ENCODE measurements at places on chromosomes 16 and 17.

- DNase-seq = no peak
Measured at GRCh38 chr16:52114379-52114778, 432.6 kb downstream of the TOX3 start.

- DNase-seq = no peak
Measured at GRCh38 chr17:21249086-21249795, 4.0 kb downstream of the NATD1 start.

DNA sequence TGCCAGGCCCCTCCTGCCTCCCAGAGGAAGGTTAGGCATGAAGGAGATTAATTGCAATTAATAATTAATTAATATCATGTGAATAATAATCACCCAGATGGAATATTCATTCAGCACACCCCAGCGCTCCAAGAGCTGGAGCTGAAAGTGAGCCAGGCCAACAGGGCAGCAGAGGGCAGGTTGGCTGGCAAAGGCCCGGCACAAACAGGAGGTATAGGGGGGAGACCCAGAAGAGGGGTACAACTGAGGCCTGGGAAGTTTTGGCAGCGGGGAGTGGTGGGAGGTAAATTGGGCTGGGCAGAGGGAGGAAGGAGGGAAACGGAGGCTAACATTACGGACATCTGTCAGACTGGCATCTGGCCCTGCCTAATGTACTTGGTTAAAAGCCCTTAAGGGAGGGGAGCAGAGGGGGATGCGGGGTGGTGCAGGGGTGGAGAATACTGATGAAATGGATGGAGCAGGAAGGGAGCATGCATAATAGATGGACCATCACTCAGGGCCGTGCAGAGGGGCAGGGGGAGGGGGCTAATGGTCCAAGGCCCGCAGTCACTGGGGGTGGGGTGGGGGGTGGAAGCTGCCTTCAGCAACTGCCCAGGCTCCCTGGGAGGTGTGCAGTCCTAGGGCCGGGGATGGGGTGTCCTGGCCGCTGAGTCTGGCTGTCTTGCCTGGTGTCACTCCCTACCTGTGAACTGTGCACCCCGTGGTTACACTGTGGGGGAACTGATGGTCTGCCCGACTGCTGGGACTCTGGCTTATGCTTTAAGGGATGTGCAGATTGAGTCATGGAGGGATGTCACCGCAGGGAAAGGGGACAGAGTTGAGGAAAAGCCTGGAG lies 1.9 kb downstream of the ADAM11 start:
- DNase-seq = no peak

DNA sequence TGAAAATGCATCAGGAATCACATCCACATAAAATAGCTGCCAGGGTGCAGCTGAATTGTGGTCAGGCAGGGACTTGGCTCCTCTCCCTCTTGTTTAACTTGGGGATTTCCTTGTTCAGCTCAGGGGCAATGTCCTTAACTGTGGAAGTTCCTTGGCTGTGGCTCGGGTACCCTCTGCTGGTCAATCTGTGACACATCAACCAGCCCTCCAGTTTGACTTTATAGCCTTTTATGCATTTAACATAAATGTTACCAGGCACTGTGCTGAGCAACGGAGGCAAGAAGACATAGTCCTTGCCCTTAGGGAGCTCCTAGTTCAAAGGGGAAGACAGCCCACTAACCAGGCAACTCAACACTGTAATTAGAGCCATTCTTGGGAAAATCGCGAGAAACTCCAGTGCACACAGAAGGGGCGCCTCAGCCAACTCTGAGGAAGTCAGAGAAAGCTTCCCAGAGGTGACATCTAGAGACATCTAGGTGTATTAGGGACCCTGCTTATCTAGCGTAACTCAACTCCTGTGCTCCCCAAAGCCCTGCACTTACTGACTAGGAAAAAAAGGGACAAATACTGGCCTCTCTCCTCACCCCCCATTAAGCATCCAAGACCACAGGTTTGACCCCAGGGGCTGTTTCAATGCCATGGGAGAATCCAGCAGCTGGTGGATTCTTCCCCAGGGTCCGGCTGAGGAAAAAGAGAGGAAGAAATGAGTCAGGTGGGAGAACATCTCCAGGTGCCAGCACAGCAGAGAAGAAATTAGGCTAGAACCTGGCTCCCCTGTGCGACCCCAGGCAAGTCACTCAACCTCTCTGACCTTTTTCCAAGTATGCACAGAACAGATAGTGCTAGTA lies 17.3 kb upstream of the EEF2K start:
- peak; percentile 80 for DNase-seq

- no peak for DNase-seq
Measured at GRCh38 chr16:27199235-27199586, 4.1 kb upstream of the KDM8 start.

DNA sequence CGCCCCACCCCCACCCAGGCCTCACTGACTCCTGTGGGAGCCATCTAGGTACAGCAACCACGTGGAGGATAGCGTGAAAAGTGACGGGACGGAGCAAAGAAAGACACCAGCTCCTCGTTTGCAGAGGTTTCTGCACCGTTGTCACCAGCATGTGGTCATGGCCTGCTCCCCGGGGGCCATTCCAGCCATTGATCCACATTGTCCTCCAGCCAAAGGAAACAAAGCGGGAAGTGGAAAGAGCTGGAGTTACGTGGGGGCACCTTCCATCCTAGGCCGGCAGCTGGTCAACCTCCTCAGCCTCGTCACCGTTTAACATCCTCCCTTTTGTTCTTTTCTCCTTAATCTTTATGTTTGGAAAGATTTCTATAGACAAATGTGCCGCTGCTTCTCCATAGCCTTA lies 153.7 kb downstream of the RPTOR start:
- no peak for DNase-seq
